Adrenal gland (tissue), 19 donors: ENCODE measurements at places on chromosomes 11 and 22. TPM values are rescaled to one million over a fixed set of nuclear protein-coding genes. Genes with fewer than 3 reads are reported as not detected.
A peak's percentile ranks its signal among the peaks of the same experiment; 100 is the strongest.

The SYT9 gene
- total RNA-seq = 5.0 TPM

The LRRC10B gene
- total RNA-seq = not detected

DNA sequence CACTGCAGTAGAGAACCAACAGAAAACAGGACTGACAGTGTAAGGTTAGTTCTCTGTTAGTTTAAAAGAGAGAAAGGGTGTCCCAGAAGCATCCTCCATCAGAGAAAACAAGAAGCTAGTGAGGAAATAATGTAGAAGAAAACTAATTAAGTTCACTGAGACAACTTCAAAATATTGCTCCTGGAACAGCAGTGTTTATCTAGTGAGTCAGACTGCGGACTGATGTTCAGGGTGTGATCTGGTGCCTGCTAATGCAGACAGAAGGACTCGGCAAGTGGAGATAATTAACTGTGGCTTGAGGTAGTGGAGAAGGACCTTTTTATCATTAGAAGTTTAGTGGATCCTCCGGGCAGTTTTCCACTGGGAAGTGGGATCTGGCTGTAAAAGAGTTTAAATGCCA is 55.4 kb downstream of the CDON start:
- no peaks in the 10 kb centered on the region for H3K4me1 ChIP-seq
- no peak overlapping the region for H3K27ac ChIP-seq
- no peak overlapping the region for H3K4me3 ChIP-seq
- no peak for DNase-seq

The PES1 gene
- total RNA-seq = 46.8 TPM

The CCDC81 gene
- total RNA-seq = 0.57 TPM

- no peaks in the 10 kb centered on the region for H3K36me3 ChIP-seq
- DNase-seq = peak; percentile 63
- H3K4me3 ChIP-seq = no peak overlapping the region
- H3K4me1 ChIP-seq = no peaks in the 10 kb centered on the region
Measured at GRCh38 chr11:9861860-9862725, 198.2 kb downstream of the SWAP70 start.

DNA sequence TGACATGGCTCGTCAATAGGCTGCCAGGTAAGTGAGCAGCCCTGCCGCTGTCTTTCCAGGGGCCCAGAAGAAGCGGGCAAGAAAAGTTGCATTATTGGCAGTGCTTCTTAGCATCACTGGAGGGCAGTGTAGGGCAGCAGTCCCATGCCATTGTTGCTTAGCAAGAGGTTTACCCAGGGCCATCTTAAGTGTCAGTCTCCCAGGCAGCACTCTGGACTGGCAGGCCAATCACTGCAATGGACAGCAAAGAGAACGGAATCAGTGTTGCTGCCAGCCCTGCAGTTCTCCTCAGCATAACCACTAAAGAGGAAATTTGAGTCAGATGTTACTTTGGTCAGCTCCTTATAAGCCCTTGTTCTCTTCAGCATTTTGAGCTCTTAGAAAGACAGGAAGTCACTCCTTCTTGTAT is 13.4 kb upstream of the GRK2 start:
- DNase-seq = no peak
- no peaks in the 10 kb centered on the region for H3K27me3 ChIP-seq
- no peaks in the 10 kb centered on the region for H3K36me3 ChIP-seq
- H3K27ac ChIP-seq = no peak overlapping the region

The SLC43A1 gene
- 32.3 TPM for total RNA-seq

The PRR33 gene
- total RNA-seq = not detected

GRCh38 chr11:19511413-19512183 is 201.0 kb upstream of the NAV2 start:
- H3K4me1 ChIP-seq = no peaks in the 10 kb centered on the region
- H3K4me3 ChIP-seq = no peak overlapping the region

- H3K36me3 ChIP-seq = no peaks in the 10 kb centered on the region
- no peak for DNase-seq
- no peaks in the 10 kb centered on the region for H3K27me3 ChIP-seq
- peaks cover 5% of the 10 kb centered on the region for H3K4me1 ChIP-seq
Measured at GRCh38 chr11:126473269-126473668, 117.8 kb downstream of the ST3GAL4 start.

The DEFB131B gene
- not detected for total RNA-seq
